ENCODE measurements at places on chromosomes 2 and 18. TPM values are rescaled to one million over a fixed set of nuclear protein-coding genes. Genes with fewer than 3 reads are reported as not detected.

TRMT61B gene
- polyA plus RNA-seq, result 58.8 TPM

DNA sequence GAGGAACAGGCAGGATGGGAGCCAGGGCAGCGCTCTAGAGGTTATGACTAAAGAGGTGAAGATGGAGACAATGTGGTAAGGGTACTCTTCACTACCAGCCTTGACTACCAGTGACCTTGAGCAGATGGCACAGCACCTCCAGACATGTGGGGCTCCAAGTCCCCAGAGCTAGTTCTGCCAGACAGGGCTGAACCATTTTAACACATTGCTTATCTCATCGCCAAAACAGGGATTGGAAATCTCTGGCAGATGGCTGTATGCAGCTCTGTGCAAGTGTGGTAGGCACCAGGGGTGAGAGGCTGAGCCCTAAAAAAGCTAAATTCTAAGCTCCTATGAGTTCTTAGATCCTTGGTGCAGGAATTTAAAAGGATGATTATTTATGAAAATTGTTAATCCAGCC is 41.3 kb downstream of the FSHR start:
- H3K4me3 ChIP-seq, result no peak overlapping the region
- H3K4me1 ChIP-seq, result no peaks in the 10 kb centered on the region
- no peak for DNase-seq
- H3K36me3 ChIP-seq, result no peaks in the 10 kb centered on the region

- H3K4me3 ChIP-seq, result no peak overlapping the region
- H3K27ac ChIP-seq, result no peak overlapping the region
- no peaks in the 10 kb centered on the region for H3K27me3 ChIP-seq
These were observed 151.4 kb downstream of the TNS1 start for GRCh38 chr2:217851191-217852020.

GRCh38 chr2:14628901-14629300 is 3.6 kb upstream of the LRATD1 start:
- peaks cover 8% of the 10 kb centered on the region for H3K4me1 ChIP-seq
- H3K36me3 ChIP-seq, result no peaks in the 10 kb centered on the region

GRCh38 chr2:30472326-30472725 is 25.3 kb downstream of the LCLAT1 start:
- no peak overlapping the region for H3K4me3 ChIP-seq
- no peaks in the 10 kb centered on the region for H3K27me3 ChIP-seq
- H3K36me3 ChIP-seq, result no peaks in the 10 kb centered on the region
- no peaks in the 10 kb centered on the region for H3K4me1 ChIP-seq
- no peak for DNase-seq
- no peak overlapping the region for H3K27ac ChIP-seq

All from small intestine (tissue), 16 donors.